ENCODE measurements at places on chromosomes 7 and 10.

- H3K27me3 ChIP-seq: no peaks in the 10 kb centered on the region
- H3K4me3 ChIP-seq: no peak overlapping the region
- H3K36me3 ChIP-seq: no peaks in the 10 kb centered on the region
- no peak overlapping the region for H3K27ac ChIP-seq
- DNase-seq: no peak
- peaks cover 11% of the 10 kb centered on the region for H3K4me1 ChIP-seq
These were observed 34.3 kb upstream of the SMC3 start for GRCh38 chr10:110533149-110533548.

DNA sequence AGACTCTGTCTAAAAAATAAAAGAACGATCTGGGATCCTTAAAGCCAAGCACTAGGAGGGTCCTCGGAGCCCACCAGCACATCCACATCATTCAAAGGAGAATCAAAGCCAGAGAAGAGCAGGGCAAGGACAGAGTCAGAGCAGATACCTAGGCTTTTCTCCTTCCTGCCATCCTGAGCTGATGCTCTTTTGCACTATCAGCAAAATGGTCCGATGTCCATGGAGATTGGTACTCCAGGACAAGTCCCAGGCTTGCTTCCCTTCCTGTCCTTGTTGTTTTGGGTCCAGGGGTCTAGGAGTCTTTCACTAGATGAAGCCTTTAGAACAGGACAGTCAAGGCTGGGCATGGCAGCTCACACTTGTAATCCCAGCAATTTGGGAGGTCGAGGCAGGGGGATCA, 58.0 kb upstream of the ELN start:
- no peaks in the 10 kb centered on the region for H3K27me3 ChIP-seq
- no peak overlapping the region for H3K4me3 ChIP-seq
- H3K27ac ChIP-seq: no peak overlapping the region
- H3K36me3 ChIP-seq: no peaks in the 10 kb centered on the region

DNA sequence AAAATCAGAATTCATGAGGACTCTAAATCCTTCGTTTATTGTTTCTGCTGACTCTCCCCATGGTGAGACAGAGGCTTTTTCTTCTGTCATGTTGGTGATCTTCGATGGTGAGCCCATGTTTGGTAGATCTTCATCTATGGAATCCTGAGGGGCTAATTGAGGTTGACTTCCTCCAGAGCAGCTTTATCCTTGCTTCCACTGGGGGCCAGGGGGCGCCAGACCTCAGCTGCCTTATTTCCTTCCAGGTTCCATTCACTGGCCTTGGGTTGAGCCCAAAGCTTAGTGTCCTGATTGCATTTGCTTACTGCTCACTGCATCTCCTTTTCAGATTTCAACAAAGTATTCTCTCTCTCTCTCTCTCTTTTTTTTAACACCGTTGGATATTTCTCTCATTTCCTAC, 80.7 kb downstream of the GCC1 start:
- no peaks in the 10 kb centered on the region for H3K36me3 ChIP-seq
- H3K27ac ChIP-seq: no peak overlapping the region
- H3K4me3 ChIP-seq: no peak overlapping the region

- H3K27ac ChIP-seq: no peak overlapping the region
- no peak overlapping the region for H3K4me3 ChIP-seq
- no peaks in the 10 kb centered on the region for H3K27me3 ChIP-seq
- peaks cover 28% of the 10 kb centered on the region for H3K4me1 ChIP-seq
- no peak for DNase-seq
These were observed 7.7 kb downstream of the RHEB start for GRCh38 chr7:151511946-151512345.

DNA sequence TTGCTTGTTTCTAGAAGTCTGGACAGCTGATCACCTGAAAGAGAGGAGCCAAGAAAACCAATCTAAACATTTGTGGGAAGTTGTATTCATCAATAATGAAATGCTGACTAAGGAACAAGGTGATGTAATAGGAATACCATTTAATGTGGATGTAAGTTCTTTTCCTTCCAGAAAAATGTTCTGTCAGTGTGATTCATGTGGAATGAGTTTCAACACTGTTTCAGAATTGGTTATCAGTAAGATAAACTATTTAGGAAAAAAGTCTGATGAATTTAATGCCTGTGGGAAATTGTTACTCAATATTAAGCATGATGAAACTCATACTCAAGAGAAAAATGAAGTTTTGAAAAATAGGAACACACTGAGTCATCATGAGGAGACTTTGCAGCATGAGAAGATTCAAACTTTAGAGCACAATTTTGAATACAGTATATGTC, 39.8 kb upstream of the ZNF37A start:
- H3K36me3 ChIP-seq: peaks cover 32% of the 10 kb centered on the region
- H3K27me3 ChIP-seq: no peaks in the 10 kb centered on the region
- no peaks in the 10 kb centered on the region for H3K4me1 ChIP-seq
- no peak for DNase-seq
